Femur (tissue), 1 donor: ENCODE measurements at places on chromosomes 13 and 19.

GRCh38 chr13:89217813-89218212 lies 1546.6 kb downstream of the SLITRK5 start:
- no peak for DNase-seq

DNA sequence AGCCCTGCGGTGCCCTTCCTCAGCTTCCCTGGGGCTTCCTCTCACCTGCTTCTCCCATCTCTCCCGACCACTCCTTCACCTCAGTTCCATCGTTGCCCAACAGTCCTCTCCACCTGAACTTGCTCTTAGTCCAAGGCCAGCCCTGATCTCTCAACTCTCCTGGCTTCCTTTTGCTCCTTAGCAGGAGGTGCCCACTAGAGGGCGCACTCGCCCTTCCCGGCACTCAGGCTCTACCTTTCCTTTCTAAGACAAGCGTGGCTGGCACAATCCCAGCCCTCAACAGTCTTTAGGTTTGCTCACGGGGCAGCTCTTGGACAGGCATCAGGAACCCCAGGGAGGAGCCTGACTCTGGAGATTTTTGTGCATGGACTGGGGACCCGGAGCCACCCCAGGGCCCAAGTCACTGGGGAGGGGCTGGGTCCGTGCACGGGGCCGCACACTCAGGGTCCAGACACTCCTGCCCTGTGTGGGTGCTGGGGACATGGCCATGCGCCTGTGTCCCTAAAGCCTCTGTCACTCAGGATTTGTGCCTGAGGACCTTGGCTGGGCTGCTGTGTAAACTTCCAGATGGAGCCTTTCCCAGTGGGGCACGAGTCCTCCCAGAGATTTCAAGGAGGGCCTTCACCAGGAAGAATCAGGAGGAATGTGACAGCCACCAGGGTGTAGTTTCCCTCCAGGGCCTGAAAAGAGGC lies 12.1 kb upstream of the CEACAM8 start:
- DNase-seq: no peak

- DNase-seq: no peak
Observed at GRCh38 chr19:45299719-45300118, 23.0 kb downstream of the CKM start.

DNA sequence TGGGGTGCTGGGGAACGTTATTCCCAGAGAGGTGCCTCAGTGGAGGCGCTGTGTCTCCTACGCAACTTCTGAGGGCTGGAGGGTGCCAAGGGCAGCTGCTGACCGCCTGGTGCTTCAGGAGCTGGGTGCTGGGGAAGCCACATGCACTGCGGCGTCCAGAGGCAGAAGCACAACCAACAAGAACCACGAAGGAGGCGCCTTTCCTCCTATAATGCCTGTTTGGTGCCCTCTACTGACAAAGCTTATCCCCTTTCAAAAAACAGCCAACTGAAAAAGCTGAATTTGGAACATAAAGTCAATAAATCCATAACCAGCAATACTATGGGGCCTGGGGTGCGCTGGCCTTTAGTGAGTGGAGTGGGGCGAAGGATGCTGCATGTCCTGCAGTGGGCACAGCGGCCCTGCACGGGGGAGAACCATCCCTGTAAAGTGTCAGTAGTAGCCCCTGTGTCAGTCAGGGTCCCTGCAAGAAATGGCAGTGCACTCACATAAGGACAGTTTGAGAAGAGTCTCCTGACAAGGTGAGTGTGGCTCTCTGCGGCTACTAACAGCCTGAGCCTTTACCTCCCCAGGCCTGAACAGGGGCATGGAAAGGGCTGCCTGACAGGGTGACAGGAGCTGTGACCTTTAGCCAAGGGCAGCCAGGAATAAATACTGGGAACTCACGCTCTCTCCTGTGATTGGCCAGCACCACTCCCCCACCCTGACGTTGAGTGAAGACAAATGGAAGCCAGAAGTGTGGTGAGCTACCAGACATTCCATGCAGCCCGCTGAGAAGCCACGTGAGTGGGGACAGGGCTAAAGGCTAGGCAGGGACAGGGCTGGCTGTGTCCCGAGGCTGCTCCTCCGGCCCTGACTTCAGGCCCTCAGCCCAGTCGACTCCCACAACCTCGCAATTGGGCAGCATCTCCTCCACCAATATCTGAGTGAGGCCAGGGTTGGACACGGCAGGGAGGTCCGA lies 4.5 kb upstream of the B3GNT8 start:
- DNase-seq: no peak

DNA sequence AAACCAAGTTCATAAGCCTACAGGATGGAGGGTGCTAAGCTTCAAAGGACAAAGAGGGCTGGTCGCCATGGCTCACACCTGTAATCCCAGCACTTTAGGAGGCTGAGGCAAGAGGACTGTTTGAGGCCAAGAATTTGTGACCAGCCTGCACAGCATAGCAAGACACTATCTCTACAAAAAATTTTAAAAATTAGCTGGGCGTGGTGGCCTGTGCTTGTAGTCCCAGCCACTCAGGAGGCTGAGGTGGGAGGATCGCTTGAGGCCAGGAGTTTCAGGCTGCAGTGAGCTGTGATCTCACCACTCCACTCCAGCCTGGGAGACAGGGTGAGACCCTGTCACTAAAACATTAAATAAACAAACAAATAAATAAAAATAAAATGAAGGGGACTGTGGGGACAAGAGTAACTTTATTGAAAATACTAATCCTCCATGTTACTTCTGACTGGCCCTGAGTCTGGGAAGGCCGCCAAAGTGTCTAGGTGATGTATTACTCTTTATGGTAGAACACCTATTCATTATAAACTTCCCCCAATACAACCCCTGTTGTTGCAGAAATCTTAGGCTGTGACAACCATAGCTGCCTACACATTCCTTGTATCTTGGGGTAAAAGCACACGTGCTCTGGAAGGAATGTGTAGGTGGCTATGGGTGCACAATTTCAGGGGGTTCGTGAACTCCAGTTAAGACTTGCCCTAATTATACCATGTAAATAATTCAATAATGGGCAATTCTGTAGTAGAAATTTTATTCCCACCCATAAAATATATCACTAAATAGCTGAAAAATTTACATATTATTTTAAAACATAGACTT lies 14.6 kb upstream of the URAD start:
- DNase-seq: no peak

DNA sequence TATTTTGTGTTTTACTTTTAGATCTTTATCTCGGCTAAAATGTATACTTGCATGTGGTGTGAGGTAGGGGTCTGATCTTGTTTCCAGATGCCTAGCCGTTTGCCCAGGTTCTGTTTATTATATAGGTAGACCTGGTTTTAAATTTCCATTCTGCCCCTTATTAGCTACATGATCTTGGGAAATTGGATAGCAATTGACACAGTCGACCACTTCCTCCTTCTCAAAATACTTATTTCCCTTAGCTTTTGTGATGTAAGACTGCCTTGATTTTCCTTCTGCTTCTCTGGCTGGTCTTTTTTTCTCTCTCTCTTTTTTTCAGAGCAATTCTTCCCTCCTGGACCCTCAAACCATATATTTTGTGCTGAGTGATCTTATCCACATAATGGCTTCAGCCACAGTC lies 3.0 kb upstream of the PGLYRP1 start:
- DNase-seq: no peak

DNA sequence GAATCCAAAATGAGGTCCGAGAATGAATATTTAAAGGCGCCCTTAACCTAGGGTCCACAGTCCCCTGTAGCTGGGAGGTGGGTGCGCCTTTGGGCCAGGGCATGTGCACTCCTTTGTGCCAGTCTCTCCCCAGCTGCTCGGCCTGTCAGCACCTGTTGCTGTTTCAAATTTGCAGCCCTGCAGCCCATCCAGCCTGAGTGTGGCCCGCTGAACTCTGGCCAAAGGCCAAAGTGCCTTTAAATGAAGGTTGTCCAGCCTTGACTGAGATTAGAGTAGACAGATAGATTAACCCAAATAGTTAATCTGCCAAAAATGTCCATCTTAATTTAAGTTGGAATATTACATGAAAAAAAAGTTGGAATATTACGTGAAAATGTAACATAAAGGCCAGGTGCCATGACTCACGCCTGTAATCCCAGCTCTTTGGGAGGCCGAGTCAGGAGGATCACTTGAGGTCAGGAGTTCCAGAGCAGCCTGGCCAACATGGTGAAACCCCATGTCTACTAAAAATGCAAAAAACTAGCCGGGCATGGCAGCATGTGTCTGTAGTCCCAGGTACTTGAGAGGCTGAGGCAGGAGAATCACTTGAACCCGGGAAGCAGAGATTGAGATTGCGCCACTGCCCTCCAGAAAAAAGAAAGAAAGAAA lies 25.3 kb downstream of the TPT1 start:
- DNase-seq: no peak

DNA sequence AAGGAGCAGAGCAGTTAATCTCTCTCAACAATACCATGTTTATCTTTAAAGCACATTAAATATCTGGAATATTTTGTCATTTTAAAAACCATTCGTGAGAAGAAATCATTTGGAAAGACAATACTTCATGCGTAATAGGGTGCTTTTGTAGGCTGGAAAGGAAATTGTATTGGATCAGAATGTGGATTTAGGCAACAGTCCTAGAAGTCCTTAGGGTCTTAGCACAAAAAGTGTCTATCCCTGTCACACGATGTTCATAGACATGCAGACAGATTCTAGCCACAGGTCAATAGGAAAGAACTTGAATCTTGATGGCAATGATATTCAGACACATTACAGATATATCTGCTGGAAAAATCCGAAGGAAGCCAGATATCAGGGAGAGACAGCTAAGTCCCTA lies 156.0 kb downstream of the KCTD12 start:
- no peak for DNase-seq

DNA sequence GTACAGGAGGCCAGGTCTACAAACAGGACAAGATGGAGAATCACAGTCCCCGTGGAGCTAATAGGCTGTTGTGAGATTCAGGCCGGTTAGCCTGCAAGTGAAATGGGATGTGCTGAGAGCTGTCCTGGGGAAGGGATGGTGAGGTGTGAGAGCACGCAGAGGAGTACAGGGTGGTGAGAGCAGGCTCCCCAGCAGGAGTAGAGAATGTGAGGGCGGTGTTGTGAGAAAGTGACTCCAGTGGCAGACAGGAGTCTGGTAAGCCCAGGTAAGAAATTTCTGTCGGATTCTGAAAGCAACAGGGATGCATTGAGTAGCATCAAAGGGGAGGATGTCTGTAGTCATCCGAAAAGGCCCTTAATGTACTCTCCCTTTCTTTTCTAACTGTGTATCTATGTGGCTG lies 50.7 kb upstream of the GPR183 start:
- DNase-seq: no peak

- no peak for DNase-seq
Observed at GRCh38 chr13:51950722-51951121, 60.5 kb downstream of the ATP7B start.

GRCh38 chr19:50776131-50776530 lies 5.9 kb downstream of the GPR32 start:
- DNase-seq: no peak

GRCh38 chr13:98372876-98373275 lies 195.8 kb upstream of the RNF113B start:
- DNase-seq: no peak

DNA sequence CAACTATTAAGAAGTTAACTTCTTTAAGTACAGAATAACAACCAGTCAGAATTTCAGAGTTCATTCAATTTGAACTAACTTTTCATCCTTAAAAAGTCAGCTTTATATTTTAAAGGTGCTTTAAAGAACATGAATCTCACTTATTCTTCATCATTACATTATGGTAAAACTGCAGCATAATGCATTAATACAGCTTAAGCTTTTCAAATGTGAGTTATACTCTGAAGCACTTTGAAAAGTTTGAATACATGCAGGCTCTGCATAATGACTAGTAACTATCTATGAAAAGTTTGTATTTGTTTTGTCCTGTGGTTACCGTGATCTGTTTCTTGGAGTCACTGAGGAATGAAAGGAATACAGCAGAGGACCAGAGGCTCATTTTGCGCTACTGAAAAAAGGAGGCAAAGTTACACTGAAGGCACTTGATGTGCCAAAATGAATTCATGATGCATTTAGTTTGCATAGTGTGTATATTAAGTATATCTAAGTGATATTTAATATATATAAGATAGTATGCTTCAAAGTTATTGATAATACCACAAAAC lies 4.1 kb downstream of the PCDH17 start:
- DNase-seq: no peak

DNA sequence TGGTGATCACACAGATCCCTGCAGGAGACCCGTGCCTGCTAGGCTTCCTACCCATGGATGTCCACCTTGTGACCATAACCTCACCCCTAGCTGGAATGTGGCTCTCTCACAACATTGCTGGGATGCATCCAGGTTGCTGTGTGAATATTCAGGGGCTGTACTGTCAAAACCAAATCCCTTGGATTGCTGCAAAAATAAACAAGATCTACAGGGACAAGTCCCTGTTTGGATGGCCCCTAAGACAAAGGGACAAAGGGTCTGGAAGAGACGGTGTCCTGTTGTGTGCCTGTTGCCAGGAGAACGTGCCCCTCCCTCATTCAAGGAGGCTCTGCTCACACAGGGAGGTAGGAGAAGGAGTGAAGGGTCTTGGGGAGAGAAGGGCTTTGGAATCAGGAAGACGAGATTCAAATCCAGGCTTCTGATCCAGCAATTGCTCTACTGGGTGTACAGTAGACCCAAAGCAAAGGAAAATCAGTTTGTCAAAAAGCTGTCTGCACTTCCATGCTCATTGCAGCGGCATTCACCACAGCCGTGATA lies 89.2 kb upstream of the WASF3 start:
- DNase-seq: no peak

DNA sequence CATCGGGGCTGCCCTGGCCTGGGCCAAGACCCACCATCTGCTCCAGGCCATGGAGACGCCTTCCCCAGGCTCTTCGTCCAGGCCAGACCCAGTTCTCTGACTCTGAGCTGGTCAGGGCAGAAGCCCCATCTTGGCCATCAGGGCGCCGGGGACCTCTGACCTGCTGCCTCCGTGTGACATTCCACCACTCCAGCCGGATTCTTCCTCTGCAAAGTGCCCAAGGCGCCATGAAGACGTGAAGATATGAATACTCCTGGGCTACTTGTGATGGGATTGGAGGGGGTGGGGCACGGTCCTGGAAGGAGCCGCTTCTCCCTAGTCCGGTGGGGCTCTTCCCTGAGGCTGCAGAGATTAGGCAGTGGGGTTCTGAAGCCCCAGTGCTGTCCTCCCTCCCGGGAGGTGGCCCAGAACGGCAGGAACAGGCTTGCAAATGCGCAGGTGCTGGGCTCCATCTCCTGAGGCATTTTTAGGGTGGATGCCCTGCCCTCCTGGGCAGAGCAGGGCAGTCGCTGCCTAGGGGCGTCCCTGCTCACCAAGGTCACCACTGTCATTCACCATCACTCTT lies 26.0 kb upstream of the SLC7A10 start:
- DNase-seq: no peak
